ENCODE measurements at places on chromosomes 4 and X. TPM values are rescaled to one million over a fixed set of nuclear protein-coding genes. Genes with fewer than 3 reads are reported as not detected.

VEGFD gene
- not detected for total RNA-seq

SLC4A4 gene
- total RNA-seq, result 21.1 TPM

FGF16 gene
- total RNA-seq, result not detected

SOD3 gene
- total RNA-seq, result 16.9 TPM

KLHL13 gene
- 0.12 TPM for total RNA-seq

SMARCAD1 gene
- 23.9 TPM for total RNA-seq

DNA sequence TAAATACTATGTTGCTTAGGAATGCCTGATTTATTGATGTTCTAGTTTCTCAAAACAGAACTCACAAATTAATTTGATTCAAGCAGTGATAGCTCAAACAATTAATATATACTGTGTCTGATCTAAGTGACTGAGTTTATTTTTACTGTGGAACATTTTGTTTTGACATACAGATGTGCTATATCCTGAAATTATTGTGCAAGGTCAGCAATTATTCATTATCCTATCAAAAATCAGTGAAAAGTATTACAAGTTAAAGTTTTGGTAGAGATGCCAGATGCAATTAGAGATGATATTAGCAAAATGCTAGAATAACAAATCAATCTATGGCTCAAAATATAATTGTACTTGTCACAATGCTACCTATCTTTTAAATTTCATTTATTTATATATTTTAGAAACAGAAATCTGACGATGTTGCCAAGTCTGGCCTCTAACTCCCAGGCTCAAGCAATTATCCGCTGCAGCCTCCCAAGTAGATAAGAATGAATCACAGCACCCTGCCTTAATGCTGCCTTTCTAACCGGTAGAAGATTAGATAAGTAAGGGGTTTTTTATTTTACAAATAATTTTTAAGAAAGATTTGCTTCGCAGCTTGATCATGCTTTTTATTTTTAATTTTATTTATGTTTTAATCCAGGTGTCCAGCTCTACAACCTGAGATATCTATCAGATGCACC is 825.5 kb upstream of the NDST4 start:
- H3K4me3 ChIP-seq, result no peak overlapping the region
- no peaks in the 10 kb centered on the region for H3K4me1 ChIP-seq
- DNase-seq, result no peak
- no peaks in the 10 kb centered on the region for H3K27me3 ChIP-seq

- no peaks in the 10 kb centered on the region for H3K36me3 ChIP-seq
- DNase-seq, result no peak
- H3K27me3 ChIP-seq, result peaks cover 6% of the 10 kb centered on the region
- peaks cover 8% of the 10 kb centered on the region for H3K4me1 ChIP-seq
These were observed 9.6 kb upstream of the INTU start for GRCh38 chr4:127622921-127623796.

GRCh38 chr4:125010796-125011503 is 298.4 kb upstream of the ANKRD50 start:
- no peaks in the 10 kb centered on the region for H3K36me3 ChIP-seq
- peaks cover 9% of the 10 kb centered on the region for H3K4me1 ChIP-seq
- no peak overlapping the region for H3K4me3 ChIP-seq
- no peaks in the 10 kb centered on the region for H3K27me3 ChIP-seq
- DNase-seq, result no peak

- no peak overlapping the region for H3K4me3 ChIP-seq
- no peak for DNase-seq
- H3K4me1 ChIP-seq, result no peaks in the 10 kb centered on the region
These were observed 1250.7 kb downstream of the RAPGEF2 start for GRCh38 chr4:160353548-160353947.

DNA sequence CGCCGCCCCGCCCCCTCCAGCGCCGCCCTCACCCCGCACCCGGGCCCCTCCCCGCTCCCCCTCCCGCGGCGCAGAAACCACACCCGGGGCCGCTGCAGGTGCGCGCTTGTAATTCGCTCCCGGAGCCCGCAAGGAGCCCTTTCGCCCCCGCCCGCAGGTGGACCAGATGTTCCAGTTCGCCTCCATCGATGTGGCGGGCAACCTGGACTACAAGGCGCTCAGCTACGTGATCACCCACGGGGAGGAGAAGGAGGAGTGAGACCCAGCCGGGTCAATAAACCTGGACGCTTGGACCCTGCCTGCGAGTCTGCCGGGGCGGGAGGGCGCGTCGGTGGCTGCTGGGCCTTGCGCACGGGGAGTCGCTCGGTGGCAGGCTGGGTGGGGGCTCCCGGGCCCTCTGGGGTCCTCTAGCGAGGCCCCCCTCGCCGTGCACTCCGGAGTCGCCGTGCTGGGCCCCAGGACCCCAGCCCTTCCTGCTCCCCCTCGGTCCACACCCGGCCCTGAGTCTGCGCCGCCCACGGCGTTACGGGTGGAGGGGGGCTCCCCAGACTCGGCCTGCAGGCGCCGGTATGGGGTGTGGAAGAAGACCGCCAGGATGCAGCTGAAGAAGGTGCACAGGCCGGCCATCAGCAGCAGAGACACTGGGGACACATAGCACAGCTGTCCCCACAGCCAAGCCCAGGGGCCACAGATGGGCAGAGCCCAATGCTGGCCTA is 7.1 kb downstream of the SLC49A3 start:
- no peak for DNase-seq
- no peak overlapping the region for H3K4me3 ChIP-seq
- H3K27ac ChIP-seq, result no peak overlapping the region

Data from HFFc6 (cell line).